Umbilical cord (tissue), 2 donors: ENCODE measurements at places on chromosomes 3 and 15. TPM values are rescaled to one million over a fixed set of nuclear protein-coding genes. Genes with fewer than 3 reads are reported as not detected.

The CORO2B gene
- 0.72 TPM for total RNA-seq

The LRRC2 gene
- 1.9 TPM for total RNA-seq

The SPATA12 gene
- 1.9 TPM for total RNA-seq

The TEX264 gene
- 17.1 TPM for total RNA-seq

The SLC12A1 gene
- 33.5 TPM for total RNA-seq

The POLQ gene
- 2.4 TPM for total RNA-seq

The ZMYND10 gene
- 5.3 TPM for total RNA-seq

The FHIT gene
- total RNA-seq, result 7.9 TPM

- DNase-seq, result no peak
Observed at GRCh38 chr3:140568842-140569520, 108.9 kb upstream of the TRIM42 start.

GRCh38 chr15:60936186-60936585, 292.9 kb downstream of the RORA start:
- DNase-seq, result no peak

GRCh38 chr3:55426486-55426885, 60.6 kb downstream of the WNT5A start:
- peak; percentile 63 for DNase-seq

DNA sequence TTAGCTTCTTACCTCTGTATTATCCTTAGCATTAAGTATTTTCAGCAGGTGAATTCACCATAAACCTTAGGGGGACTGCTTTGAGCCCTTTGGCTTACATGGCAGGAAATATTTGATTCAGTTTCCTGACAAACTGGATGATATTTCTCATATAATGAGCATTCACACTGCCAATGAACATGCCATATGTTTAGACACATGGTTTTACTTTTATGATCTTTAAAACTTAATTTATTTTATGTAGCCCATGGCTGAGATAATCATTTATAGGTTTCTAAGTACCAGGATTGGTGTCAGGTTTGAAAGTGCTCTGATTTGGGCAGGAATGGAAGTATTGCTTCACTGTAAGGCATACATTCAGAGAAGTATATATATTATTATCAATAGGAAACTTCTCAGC, 319.1 kb downstream of the ZPLD1 start:
- no peak for DNase-seq

- no peak for DNase-seq
Observed at GRCh38 chr15:57432141-57432741, 55.9 kb downstream of the CGNL1 start.

GRCh38 chr3:16236856-16237393, 27.8 kb downstream of the DPH3 start:
- DNase-seq, result no peak

DNA sequence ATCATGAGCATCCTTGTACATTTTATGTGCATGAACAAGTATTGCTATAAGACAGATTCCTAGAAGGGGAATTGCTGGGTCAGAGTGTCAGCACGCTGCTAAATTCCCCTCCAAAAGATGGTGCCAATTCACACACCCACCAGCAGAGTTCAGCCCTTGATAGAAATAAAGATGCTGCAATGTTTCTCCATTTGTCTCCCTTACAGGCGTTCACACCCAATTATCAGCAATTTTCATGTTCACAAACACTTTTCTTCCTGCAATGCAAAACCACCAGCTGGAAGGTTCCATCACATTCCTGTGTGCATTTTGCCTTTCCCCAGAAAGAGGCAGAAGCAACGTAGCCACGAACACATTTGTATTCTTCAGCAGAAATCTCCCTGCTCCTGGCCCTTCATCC, 3.3 kb upstream of the TAMM41 start:
- DNase-seq, result no peak

DNA sequence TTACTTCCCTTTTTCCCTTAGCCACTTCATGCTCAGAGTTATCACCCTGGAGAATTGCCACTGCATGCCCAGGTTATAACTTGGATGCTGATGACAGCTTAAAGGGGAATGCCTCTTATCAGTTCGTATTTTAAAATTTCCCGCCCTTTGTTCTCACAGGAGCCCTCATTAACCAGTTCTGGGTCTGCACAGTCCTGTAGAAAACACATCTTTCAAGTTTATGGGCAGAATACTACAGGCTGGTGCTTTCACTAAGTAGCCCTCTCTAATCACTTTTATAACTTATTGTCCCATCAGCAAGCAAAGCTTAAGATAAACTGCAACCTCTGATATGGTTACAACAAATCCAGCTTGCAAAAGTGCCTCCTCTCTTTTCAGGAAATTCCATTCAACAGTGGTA, 587.3 kb upstream of the UBE2E2 start:
- DNase-seq, result no peak

- no peak for DNase-seq
Observed at GRCh38 chr3:10555263-10555662, 49.9 kb upstream of the ATP2B2 start.

DNA sequence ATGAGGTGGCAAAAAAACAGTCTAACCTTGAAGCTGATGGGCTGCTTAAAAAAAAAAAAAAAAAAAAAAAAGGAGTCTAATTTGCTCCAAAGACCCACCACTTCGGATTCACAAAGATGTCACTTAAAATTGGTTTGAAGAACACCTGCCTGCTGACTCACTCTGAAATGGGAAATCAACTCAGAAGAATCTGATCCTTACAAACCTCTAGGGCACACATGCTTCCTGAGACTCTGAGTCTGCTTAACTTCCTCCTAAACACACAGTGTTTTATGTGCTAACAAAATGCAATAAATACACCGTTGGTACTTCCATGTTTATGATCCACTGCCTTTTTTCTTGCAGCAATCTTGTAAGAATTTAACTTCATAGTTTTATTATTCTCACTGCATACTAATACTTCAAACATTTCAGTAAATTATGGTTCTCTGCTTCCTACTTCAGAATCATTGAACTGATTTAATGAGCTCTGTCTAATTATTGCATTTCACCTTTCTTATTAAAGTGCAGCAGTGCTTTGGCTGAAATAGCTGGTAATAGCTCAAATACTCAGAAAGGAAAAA, 73.0 kb upstream of the FRMD4B start:
- DNase-seq, result no peak

DNA sequence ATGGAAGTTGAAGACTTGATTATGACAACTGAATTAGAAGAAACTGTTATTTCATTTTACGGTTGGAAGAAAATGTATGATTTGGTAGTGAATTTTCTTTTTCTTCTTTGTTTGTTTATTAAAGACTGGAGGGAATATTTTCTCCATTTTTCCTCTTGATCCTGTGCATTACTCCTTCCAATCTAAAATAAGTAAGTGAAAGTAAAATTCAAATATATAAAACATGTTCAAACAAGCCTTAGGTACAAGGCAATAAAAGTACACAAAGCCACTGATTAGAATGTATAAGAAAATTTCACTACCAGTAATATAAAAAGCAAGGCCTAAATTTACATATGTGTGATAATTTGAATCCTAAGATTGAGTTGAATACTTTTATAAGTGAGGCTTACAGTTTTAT, 181.2 kb upstream of the MME start:
- DNase-seq, result no peak

DNA sequence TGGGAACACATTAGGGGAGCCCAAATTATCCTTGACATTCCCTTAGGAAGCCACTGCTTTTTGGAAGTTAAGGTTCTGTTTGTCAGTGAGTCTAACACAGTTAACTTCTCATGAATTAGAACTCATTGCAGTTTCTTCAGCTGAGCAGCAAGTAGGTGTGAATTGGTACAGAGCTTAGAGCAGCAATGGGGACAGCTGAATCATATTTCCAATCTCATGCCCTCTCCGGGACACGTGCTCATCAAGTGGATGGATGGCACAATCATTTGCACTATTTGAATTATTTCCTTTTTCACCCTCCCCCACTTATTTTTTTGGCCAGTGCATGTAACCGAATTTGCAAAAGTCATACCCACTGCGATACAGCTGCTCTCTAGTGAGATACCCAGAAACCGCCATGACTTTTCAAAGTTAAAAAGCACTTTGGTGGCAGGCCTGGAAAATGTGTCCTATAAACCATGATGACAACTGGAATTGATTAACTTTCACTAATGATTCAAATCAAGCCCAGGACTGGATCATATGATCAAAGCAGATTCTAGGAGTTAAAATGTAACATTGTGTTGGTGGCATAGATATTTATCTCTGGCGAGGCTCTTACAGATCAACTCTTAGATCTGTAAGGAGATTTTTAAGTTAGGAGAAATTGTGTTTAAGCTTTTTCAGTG, 76.4 kb downstream of the EBLN2 start:
- DNase-seq, result no peak

DNA sequence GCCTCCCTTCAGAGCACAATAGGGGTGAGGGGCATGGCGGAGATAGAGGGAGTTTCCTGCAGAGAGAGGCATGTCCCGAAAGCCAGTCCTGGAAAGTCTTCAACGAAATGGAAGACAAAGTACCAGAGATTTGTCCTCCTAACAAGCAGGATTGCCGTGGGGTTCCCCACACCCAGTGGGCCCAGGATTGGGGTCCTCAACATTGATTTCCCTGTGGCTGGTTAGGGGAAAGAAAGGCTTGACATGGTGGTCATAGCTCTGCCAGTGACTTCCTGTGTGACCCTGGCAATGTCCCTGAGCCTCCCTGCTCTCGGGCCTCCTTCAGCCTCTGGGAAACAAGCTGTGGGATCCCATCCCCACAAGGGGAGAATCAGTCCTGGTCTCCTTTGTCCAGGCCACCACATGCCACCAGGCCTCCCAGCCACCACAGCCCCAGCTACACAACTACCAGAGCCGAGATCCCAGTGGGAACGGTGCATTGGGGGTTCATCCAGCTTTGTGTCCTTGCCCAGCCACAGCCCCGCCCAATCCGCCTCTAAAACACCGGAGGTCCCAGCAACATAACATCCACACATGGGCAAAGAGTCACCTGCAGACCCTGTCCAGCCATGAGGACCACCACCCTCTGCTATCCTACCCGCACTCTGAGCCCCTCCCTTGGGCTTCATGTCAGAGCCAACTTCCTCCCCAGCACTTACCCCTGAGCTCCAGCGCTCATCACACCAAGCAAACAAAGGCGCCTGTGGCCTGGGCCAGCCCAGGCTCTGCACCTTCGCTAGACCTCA, 63.0 kb downstream of the ADAMTS17 start:
- DNase-seq, result no peak

DNA sequence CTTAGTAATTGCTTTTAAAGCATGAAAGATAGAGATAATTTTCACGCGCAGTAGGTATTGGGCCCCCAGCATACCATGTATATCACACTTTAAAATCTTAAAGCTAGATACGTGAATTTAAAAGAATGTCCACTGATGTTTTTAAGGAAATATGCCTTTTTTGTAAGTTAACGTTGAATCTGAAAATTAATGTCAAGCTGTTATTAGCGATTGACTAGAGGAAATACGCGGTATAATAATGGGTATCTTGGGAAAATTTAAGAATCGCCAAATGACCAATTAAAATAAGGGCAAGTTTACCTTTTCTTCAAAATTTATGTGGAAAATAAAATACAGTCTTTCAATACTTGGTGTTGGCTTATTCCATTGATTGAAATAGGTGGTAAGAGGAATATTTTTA, 13.3 kb upstream of the CHD2 start:
- DNase-seq, result no peak

DNA sequence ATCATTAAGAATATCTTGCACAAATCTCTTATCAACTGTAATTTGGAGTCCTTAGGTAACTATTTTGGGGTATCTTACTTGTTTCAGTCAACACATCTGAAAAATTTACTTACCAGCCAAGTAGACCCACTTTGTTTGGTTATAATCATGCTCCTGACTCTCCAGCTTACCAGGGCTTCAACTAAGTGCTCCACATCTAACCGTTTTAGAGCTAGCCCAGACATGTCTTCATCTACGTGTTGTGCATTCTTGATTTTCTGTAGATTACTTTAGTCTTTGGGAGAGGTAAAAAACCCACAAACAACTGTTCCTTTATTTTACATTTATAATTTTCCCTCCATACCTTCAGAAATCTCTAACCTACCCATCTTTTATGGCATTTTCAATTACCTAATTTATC, 17.2 kb downstream of the EAF2 start:
- DNase-seq, result peak; percentile 25

- no peak for DNase-seq
Observed at GRCh38 chr15:99345242-99345641, 94.0 kb downstream of the LRRC28 start.

DNA sequence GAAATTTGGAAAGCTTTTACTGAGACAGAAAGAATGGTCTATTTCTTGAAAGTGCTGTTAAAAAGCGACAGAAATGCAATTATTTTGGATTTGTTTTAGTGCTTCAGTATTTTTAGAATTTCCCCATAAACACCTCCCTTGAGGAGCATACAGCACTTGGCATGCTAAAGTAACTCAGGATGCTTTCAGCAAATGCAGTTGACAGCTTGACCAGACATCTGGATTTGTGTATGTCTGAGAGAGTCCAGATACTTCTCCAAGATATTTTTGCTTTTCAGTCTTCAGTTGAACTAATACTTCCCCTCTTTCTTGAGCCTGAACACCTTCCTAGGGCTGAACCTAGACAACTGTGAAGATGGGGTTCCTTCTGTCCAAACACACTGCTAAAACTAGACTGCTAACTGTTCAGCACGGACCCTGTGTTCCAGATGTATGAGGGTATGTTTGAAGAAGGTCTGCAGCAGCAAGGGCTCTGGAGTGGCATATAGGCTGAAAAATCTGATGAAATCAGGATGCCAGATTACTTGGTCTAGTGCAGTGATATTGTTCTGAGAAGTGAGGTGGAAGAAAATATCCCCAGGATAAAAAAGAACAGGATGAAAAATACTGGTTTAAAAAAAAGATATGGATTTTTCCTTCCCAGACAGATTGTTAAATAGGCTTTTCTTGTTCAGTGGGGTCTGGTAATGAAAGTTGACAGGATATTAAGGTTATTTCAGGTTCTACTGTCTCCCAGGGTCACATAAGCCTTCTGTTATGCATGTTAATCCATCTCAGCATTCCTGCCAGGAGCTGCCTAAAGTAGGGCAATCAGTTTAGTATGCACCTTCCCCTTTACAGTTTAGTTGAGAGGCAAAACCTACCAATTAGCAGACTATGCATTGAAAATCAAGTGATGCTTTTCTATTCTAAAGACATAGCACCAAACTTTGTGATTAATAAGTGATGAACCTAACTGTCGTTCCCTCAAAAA, 516.9 kb upstream of the TBL1XR1 start:
- DNase-seq, result peak; percentile 60

DNA sequence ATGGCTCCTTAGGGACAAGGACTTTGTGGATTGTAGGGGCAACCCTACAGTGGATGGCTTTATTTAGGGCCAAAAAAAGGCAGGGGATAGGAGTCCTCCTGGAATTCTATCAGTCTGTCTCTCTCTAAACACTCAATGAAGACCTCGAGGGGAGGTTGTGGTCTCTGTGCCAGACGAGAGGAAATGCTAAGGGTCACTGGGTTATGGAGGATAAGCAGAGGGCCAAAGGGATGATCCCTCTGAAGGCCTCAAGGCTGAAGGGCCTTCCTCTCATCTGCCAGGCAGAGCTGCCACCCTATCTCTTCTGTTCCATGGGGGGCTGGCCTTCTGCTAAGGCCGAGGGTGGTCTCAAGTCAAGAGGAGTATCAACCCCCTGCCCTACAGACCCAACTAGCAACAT, 27.0 kb downstream of the PLXNB1 start:
- DNase-seq, result no peak

- peak; percentile 49 for DNase-seq
Observed at GRCh38 chr15:80580106-80580505, 115.0 kb upstream of the ABHD17C start.

GRCh38 chr3:79424811-79425210, 343.0 kb downstream of the ROBO1 start:
- DNase-seq, result no peak

GRCh38 chr3:69359339-69359893, 26.5 kb downstream of the FRMD4B start:
- no peak for DNase-seq
